Type B pancreatic cell (in vitro differentiated cells): ENCODE measurements at places on chromosomes 16 and 17. TPM values are rescaled to one million over a fixed set of nuclear protein-coding genes. Genes with fewer than 3 reads are reported as not detected.
A peak's percentile ranks its signal among the peaks of the same experiment; 100 is the strongest.

DNA sequence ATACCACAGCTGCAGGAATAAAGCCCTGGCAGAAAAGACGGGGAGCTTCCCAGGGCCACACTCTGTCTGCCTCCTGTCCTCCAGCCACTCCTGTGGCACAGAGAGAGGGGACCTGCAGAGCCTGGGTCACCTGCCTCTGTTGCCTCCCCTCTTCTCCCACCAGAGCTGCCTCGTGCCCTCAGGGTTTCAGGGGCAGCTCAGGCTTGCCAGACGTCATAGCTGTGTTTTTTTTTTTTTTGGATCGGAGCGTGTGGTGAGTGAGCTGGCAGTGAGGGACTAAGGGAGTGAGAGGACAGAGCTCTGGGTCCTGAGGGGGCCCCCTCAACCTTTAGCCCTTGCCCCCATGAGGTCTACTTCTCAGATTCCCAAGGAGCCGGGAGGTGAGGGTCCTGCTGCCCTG lies 2.1 kb downstream of the PIK3R6 start:
- H3K27me3 ChIP-seq: peaks cover 26% of the 10 kb centered on the region
- DNase-seq: no peak
- H3K27ac ChIP-seq: no peak overlapping the region
- no peaks in the 10 kb centered on the region for H3K36me3 ChIP-seq
- H3K4me1 ChIP-seq: peaks cover 3% of the 10 kb centered on the region

GRCh38 chr16:48164907-48165715 lies 9.3 kb upstream of the ABCC12 start:
- no peak overlapping the region for H3K27ac ChIP-seq
- no peaks in the 10 kb centered on the region for H3K36me3 ChIP-seq
- H3K4me3 ChIP-seq: peak overlapping the region; percentile 20
- peaks cover 5% of the 10 kb centered on the region for H3K27me3 ChIP-seq
- H3K4me1 ChIP-seq: peaks cover 19% of the 10 kb centered on the region

- H3K27me3 ChIP-seq: peaks cover 2% of the 10 kb centered on the region
- peaks cover 20% of the 10 kb centered on the region for H3K4me1 ChIP-seq
- H3K4me3 ChIP-seq: peak overlapping the region; percentile 64
- H3K27ac ChIP-seq: peak overlapping the region; percentile 57
These were observed 3.2 kb downstream of the PAM16 start for GRCh38 chr16:4347765-4348509.

DNA sequence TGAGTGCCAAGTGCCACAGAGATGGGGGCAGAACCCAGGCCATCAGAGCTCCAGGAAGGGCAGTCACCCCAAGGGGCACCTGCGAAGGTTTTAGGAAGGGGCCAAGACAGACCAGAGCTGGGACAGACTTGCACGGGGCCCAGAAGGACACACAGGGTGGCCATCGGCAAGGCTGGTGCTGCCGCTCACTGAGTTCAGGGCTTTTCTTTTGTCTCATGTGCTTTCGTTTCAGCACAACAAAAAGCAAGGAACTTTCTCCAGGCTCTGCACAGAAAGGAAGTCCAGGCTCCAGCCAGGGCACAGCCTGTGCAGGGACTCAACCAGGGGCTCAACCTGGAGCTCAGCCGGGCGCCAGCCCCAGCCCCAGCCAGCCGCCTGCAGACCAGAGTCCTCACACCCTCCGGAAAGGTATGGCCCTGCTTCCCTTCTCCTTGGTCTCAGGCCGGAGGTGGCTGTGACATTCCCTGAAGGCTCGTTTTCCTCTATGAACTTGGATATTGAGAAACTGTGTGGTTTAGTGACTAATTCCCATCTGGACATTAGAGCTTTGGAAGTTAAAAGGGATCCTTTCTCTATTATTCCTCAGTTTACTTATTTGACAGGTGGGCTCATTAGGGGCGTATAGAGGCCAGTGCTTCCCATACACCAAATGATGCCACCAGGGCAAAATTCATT lies 37.9 kb downstream of the ELAC2 start:
- no peaks in the 10 kb centered on the region for H3K27me3 ChIP-seq
- H3K4me1 ChIP-seq: no peaks in the 10 kb centered on the region
- DNase-seq: no peak
- H3K36me3 ChIP-seq: peaks cover 4% of the 10 kb centered on the region
- H3K27ac ChIP-seq: no peak overlapping the region

- no peak for DNase-seq
- no peak overlapping the region for H3K4me3 ChIP-seq
- peaks cover 15% of the 10 kb centered on the region for H3K27me3 ChIP-seq
- no peak overlapping the region for H3K27ac ChIP-seq
- no peaks in the 10 kb centered on the region for H3K36me3 ChIP-seq
- H3K4me1 ChIP-seq: peaks cover 5% of the 10 kb centered on the region
These were observed 45.6 kb upstream of the ENPP7 start for GRCh38 chr17:79685121-79685520.

DNA sequence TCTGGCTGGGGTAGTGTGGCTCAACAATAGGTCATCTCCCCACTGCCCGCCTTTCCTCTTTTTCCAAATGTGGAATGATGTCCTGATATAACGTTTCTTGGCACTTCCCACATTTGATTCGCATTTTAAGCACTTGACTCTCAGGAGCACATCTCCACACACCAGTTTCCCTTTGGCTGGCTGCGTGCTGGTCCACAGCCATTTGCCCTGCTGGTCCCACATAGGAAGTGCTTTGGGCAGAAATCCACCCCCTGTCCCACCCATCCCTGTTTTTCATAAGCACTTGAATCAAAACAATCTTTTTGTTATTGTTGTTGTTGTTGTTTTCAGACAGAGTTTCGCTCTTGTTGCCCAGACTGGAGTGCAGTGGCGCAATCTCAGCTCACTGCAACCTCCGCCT lies 24.0 kb upstream of the TNFRSF13B start:
- H3K27me3 ChIP-seq: peaks cover 9% of the 10 kb centered on the region
- no peaks in the 10 kb centered on the region for H3K36me3 ChIP-seq
- no peak overlapping the region for H3K27ac ChIP-seq
- DNase-seq: no peak
- H3K4me1 ChIP-seq: no peaks in the 10 kb centered on the region

- H3K4me3 ChIP-seq: peak overlapping the region; percentile 66
- H3K4me1 ChIP-seq: no peaks in the 10 kb centered on the region
- peak overlapping the region; percentile 62 for H3K27ac ChIP-seq
- H3K27me3 ChIP-seq: no peaks in the 10 kb centered on the region
These were observed 2.3 kb upstream of the NUDT16L1 start for GRCh38 chr16:4690946-4691665.

DNA sequence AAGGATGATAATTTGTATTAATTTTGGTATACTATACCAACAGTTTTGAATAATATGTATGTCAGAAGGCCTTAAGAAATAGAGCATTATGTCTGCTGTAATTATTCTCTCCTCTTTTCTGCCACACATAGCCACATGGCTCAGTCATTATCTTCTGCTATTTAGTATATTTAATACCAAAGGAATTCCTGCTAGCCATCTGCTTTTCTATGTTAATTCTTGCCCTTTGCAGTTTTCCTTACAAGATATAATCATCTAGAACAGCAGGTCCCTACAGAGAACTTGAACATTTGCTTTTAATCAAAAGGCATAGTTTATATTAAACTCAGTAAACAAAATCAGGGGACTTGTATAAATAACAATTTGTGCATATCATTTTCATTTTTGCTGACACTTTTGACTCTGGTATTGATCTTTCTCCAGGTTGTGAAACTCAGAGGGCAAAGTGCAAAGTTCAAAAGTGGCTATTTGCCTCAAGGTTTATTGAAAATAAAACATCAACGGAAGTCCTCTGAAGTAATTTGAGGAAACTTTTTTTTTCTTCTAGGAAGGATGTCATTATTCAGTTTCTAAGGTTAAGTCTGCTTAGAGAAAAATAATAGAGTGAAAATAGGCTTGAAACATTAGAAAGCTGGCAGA lies 702.0 kb downstream of the KCNJ2 start:
- no peaks in the 10 kb centered on the region for H3K36me3 ChIP-seq
- DNase-seq: no peak
- peaks cover 37% of the 10 kb centered on the region for H3K4me1 ChIP-seq
- no peak overlapping the region for H3K27ac ChIP-seq

DNA sequence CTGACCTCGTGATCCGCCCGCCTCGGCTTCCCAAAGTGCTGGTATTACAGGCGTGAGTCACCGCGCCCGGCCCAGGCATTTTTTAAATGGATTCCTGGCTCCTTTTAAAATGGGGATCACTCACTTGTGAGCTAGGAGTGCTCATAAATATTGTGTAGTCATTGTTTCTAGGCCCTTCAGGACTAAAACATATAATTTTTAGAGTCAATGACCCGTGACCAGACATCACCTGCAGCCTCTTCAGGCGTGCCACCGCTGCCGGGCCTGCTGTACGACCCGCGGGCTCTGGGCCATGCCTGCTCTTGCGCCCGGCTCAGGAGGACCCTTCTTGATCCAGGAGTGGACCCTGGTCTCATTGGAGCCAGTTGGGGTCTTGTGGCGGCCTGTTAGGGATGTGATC lies 30.8 kb downstream of the EFCAB5 start:
- H3K4me1 ChIP-seq: no peaks in the 10 kb centered on the region
- H3K27ac ChIP-seq: no peak overlapping the region
- DNase-seq: no peak

- DNase-seq: no peak
- peak overlapping the region; percentile 44 for H3K27ac ChIP-seq
- peaks cover 3% of the 10 kb centered on the region for H3K36me3 ChIP-seq
These were observed 220.1 kb downstream of the CCDC182 start for GRCh38 chr17:57524839-57525568.

DNA sequence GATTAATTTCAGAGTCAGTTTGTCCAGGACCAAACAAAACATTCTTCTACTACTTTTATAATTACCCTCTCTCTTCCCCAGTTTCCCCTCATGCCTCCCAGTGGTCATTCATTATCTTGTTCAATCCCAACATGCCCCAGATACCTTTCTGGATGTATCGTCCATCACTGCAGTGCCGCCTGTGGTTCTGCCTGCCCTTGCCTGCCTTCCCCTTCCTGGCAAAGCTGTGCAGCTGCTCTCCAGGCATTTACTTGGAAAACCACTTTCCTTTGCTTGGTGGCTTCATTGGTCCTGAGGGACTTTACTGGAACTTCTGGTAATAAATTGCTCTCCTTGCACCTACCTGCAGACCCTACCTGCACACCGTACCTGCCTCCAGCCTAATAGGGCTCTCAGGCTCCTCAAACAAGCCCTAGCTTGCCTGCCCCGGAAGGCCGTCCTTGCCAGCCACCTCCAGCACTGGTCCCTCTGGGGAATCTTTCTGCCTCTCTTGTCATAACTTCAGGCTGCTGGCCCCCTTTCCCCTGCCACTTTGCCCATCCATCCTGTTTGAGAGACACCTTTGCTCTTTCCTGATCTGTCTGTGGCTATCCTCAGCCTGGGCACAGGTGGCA lies 19.5 kb upstream of the MSI2 start:
- no peak overlapping the region for H3K4me3 ChIP-seq
- H3K36me3 ChIP-seq: no peaks in the 10 kb centered on the region
- DNase-seq: no peak
- H3K27ac ChIP-seq: no peak overlapping the region
- no peaks in the 10 kb centered on the region for H3K27me3 ChIP-seq

DNA sequence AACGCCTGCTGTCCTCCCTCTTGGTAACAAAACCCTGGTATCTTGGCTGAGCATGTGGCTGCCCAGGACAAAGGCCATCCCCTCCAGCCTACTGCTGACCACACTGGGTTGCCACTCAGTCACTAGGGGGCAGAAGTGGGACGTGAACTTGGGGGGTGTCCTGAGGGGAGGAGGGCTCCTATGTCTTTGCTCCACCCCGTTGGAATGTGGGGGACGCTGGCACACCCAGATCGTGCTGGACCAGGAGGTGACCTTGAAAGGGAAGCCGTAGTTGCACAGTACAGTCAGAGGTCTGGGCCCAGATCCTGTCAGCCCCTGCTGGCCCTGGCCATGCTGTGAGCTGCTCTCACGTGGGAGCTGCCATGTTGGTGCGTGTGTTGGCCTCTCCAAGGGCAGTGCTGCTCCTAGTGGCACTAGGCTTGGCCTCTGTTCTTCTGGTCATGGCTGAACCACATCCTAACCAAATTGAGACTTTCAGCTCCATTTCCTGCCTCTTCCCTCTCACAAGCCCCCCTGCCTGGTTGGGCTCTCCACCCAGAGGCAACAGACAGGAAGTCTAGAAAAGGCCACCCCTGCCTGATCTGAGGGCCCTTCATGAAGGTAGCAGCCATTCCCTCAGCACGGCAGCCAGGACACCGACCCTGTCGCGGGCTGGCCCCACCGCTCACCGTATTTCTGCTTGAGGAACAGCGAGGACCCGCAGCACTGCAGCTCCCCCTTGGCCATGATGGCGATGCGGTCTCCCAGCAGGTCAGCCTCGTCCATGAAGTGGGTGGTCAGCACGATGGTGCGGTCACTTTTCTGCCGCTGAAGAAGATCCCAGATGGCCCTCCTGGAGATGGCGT lies 29.0 kb upstream of the RNPS1 start:
- H3K4me3 ChIP-seq: no peak overlapping the region
- no peaks in the 10 kb centered on the region for H3K27me3 ChIP-seq
- H3K36me3 ChIP-seq: no peaks in the 10 kb centered on the region
- H3K27ac ChIP-seq: no peak overlapping the region
- DNase-seq: no peak

DNA sequence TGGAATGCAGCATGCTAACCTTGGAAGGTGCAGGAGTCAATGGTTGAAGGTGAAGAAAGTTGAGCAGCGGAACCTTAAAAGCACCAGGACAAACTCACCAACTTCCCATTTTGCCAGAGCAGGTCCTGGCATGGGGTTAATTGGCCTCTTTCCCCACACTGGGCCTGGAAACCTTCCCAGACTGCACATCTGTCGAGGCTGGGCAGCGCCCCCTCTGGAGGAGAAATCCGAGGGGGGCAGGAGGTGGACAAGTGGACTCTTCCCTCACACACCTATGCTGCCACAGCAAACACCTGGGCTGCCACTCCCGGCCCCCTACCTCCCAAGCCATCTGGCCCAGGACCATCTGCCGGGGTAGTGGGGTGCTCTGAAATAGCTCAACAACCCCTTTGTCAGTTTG lies 232.4 kb downstream of the CBLN1 start:
- H3K27ac ChIP-seq: no peak overlapping the region
- peaks cover 23% of the 10 kb centered on the region for H3K27me3 ChIP-seq
- no peaks in the 10 kb centered on the region for H3K4me1 ChIP-seq
- no peak for DNase-seq
- H3K4me3 ChIP-seq: no peak overlapping the region

CAPNS2 gene
- 4.7 and 24.6 TPM in 2 replicates for total RNA-seq

ZNF205 gene
- total RNA-seq: 15.0 and 18.2 TPM in 2 replicates

RCVRN gene
- total RNA-seq: 0.14 TPM in 1 of 2 replicates, not detected in the other

KRT39 gene
- 0.70 and 1.0 TPM in 2 replicates for total RNA-seq

KRT32 gene
- 0.17 and 0.83 TPM in 2 replicates for total RNA-seq

MMD gene
- total RNA-seq: 14.0 and 36.9 TPM in 2 replicates

TANGO6 gene
- 5.0 and 13.0 TPM in 2 replicates for total RNA-seq
